ENCODE measurements at places on chromosomes 4 and X.

- no peak for DNase-seq
Measured at GRCh38 chr4:89324671-89325070, 17.1 kb upstream of the GPRIN3 start.

GRCh38 chrX:25012793-25013631 is 2.8 kb downstream of the ARX start:
- no peak for DNase-seq

DNA sequence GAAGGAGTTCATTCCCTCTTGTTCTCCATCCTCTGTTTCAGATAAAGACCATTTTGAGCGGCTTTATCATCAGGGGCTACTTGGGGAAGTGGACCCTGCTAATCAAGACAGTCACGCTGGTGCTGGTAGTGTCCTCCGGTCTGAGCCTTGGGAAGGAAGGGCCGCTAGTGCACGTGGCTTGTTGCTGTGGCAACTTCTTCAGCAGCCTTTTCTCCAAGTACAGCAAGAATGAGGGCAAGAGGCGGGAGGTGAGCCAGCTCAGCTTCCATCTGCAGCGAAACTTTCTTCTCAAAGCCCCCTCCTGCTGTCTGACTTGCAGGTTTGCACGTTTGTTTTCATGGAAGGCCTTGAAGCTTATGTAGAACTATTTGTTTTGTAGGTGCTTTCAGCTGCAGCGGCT is 49.5 kb downstream of the CLCN4 start:
- no peak for DNase-seq

DNA sequence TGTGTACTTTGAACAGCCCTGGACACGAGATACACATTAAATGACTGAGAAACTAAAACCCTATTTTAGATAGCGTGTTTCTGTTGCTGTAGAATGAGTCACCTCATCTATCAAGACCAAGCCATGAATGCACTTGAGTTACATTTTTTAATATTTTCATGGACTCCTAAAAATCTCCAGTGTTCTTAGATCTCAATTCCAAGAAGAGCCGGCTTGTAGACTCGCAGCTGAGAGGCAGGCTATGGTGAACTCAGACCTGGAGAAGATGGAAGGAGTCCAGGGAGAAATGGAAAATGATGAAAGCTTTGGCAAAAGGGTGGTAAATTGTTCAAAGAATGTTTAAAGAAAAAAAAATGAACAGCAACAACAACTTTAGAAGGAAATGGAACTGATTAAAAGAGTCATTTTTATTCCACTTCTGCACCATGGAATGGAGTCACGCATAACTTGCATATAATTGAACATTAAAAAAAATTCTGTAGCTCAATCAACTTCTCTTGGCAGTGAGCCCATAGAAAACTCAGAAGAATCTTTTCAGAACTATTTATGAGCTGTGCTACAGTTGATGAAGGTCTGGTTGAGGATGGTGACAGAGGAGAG is 129.8 kb downstream of the MXRA5 start:
- DNase-seq = no peak

DNA sequence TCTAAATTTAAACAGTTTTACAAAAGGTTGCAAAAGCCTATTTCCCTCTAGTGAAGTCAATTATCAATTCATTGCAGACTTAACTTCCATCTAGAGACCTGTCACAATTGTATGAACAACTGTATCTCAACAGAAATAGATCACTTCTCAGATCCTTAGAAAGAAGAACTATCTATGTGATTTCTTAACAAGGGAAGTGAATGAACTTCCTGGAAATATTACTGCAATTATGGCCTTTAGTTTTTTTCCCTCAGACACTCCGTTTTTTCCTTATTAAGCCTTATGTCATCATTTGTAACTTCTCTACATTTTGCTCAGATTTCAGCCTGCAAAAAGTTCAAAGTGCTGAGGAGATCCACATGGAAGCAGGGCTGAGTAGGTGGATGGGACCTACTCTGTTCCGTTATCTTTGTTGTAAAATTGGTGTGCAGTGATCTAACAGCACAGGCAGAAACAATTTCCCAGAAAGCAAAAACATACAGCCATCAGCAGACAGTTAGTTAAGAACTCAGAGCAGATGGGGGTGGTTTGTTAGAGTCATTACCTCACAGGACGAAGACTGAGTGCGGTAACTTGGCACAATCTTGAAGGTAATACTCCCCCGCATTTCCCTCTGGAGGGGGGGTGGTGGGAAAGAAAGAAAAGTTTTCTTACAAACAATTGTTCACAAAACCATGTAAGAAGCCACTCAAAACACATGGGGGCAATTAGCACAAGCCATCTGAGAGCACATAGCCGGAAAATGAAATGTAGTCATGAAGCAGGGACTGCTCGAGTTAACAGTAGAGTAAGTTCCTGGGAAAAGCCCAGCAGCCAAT is 112.3 kb downstream of the NYX start:
- DNase-seq = no peak

DNA sequence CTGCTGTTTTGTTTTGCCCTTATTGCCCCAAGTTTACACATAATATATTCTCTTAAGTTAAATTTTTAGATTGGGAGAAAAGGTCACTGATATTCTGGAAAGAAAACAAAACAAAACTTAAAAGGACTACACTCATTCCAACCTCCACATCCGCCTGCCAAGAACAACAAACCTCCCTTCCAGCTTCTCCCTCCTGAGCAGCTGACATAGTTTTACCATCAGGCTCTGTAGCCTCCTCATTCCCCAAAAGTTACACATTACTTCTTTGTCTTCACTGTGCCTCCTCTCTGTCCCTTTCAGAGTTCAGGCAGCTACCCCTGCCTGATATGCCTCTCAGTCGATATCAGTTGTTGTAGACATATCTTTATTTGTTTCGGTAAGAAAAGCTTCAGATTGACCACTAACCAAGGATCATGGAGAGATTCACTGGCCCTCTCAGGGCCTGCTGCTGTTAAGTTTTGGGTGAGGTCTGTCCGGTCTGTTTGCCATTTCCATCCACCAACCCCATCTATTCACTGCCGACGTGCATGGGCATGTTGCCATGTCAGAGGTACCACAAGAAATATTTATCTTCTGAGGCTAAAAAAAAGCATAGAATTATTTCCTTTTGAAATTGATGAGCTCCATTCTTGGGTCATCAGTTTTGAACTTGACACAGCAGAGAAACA is 164.1 kb downstream of the GASK1B start:
- DNase-seq = no peak

GRCh38 chrX:152061083-152061482 is 77.3 kb downstream of the MAGEA10 start:
- no peak for DNase-seq

Data from stimulated activated CD8-positive, alpha-beta memory T cell treated with anti-CD3 and anti-CD28 coated beads, Interleukin-15, amount 100 ng/mL, for 1 hour (primary cell).